T-helper 2 cell treated with Interferon-gamma antibody and Interleukin-4, amounts not matched to agents 5 μg/mL and 100 μg/mL, for 36 hours (primary cell): ENCODE measurements at places on chromosomes 1 and 21.

DNA sequence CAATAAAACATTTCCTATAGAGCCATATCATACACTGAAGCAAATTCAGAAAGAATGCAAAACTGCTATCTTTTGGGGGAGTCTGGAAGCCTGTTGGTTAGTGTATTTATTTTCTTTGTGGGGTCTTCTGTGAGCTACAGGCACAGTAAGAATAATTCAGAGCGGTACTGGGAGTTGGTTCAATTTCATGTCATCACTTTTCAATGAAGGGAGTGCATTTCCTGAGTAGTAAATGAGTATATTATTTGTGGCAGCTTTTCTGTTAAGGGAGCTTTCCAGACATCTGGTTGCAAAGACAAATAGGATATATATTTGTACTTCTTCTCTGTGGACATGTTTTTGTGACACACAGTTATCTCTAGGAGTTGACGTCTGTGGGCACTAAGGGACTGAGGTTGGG is 130.6 kb downstream of the HUNK start:
- DNase-seq = no peak

- DNase-seq = no peak
These were observed 33.1 kb downstream of the SIPA1L2 start for GRCh38 chr1:232596666-232597303.

DNA sequence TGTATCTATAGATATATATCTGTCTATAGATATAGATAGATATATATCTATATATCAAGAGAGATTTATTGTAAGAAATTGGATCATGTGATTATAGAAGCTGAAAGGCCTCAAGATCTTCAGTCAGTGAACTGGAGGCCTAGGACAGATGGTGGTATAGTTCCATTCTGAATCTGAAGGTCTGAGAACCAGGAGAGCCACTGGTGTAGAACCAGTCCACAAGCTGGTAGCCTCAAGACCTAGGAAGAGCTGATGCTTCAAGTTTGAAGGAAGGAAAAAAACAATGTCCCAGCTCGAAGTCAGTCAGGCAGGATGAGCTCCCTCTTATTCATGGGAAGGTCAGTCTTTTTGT is 213.2 kb upstream of the JUN start:
- DNase-seq = no peak

- no peak for DNase-seq
These were observed 6.2 kb downstream of the CD247 start for GRCh38 chr1:167512046-167512654.

GRCh38 chr1:31410871-31411270 is 2.1 kb upstream of the SERINC2 start:
- DNase-seq = no peak

DNA sequence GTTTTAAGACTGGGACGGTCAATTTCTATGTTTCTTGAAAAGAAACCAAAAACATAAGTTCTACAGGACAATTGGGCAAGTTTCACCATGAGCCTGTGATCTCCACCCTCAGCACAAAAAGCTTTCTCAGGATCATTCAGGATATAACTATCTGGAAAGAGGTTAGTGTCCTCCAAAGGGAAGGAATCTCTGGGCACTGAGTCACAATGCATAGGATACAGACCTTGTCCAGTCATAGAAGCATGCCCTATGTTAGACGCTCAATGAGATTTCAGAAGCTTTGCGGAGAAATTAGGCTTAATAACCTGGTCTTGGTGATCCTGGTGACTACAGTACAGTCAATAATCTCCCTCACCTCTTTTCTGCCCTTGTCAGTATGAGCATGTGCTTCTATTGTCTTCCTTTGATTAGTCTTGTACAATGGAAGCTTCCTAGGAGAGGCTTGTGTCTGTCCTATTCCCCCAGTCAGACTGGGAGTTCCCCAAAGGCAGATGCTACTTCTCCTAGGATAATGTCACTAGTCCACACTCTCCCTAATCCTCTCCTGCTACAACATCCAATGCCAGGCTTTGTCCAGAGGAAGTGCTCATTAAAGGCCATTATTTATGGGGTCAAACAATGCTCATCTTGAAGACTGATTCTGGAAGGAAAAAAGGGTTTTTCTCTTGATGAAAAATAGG is 97.4 kb downstream of the KCNH1 start:
- DNase-seq = no peak

- no peak for DNase-seq
These were observed 33.2 kb downstream of the ROR1 start for GRCh38 chr1:63807046-63807445.

GRCh38 chr1:52235646-52236045 is 93.8 kb downstream of the ZFYVE9 start:
- DNase-seq = no peak
